ENCODE measurements at places on chromosomes 1 and 21.

DNA sequence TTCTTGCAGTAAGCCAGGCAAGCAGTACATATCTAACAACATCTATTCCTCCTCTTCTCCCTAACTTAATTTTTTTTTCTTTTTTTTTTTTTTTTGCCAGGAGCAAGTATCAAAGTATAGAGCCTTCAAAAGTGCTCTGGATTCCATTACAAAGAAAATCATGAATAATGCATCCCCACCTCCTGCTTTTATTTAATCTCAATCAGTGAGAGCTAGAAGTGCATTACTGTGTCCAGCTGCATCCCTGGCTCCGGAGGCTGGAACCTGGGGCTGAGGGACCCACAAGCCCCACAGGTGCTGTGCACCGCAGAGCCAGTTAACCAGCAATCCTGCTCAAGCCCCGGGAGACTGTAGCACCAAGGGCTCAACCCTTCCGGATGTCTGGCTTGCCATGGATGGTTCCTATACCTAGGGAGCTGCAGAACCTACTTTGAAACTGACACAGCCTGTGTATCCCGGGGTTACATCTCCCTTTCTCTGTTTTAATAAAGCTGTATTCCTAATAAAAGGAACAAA is 455.9 kb upstream of the RUNX1 start:
- DNase-seq: no peak

DNA sequence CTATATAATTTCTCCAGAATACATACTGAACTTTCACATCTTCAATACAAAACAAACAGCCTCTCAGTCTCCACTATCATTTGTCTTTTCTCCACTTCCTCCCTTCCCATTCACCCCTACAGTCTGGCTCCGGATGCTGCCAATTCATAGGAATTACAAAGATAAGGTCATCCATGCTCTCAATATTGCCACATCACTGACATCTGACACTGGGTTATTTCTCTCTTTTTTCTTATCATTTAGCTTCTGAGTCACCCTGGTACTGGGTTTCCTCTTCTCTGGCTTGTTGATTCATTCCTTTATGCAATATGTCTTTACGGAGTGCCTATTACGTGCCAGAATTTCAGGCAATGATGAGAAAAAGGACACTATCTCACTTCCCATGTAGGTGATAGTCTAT is 3.1 kb upstream of the SH3BP5L start:
- DNase-seq: peak; percentile 62

GRCh38 chr1:68045511-68046180 is 4.8 kb downstream of the DIRAS3 start:
- no peak for DNase-seq

DNA sequence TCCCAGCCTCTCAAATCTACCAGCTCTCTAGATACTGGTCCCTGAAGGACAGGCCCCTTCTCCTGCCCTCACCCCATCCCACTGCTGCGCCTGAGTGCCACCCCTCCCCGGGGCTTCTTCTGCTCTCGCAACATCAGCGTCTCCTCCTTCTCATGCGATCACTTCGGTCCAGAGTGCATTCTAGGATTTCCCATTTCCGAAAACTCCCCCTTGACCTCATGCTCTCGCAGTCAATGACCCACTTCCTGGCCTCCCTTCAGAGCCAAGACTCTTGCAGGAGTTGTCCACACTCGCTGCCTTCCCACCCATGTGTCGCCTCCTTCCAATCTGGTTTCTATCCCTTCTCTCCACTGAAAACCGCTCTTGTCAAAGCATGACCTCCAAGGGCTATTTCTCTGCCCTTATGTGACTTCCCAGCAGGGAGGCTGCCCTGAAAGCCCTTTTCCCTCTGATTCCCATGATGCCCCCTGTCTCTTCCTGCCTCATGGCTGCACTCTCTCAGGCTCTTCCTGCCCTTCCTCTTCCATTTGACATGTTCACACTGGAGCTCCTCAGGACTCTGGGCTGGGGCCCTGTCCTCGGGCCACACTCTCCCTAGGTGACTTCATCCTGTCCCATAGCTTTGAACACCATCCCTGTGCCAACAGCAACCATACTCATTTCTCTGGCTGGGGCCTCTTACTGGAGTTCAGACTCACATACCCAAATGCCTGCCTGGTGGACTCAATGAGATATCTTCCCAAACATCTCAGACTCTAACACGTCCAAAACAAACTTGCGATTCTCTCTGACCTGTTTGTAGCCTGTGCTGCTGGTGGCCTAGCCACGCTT is 46.0 kb downstream of the LDLRAD2 start:
- no peak for DNase-seq

GRCh38 chr1:77103486-77103885 is 115.7 kb downstream of the PIGK start:
- DNase-seq: no peak

GRCh38 chr1:235632506-235633401 is 16.8 kb downstream of the GNG4 start:
- peak; percentile 80 for DNase-seq

DNA sequence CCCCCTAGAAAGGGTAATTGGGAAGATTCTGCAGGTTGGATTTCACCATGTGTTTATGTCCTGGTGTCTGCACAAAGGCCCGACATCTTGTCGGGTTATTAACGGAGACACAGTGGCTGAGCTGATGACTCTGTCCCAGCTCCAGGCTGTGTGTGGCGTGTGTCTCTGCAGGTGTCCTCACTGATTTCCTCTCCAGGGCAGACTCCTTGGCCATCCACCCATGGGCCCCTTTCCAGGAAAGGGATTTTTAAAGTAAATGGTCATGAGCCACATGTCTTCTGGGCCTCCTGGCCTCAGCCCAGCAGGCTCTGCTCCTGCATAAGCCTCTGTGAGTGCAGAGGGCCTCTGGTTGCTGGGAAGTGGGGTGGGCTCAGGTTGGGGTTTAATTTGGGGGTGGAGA is 418.7 kb upstream of the VAMP3 start:
- DNase-seq: no peak

GRCh38 chr1:230464671-230465070 is 38.5 kb upstream of the PGBD5 start:
- no peak for DNase-seq

DNA sequence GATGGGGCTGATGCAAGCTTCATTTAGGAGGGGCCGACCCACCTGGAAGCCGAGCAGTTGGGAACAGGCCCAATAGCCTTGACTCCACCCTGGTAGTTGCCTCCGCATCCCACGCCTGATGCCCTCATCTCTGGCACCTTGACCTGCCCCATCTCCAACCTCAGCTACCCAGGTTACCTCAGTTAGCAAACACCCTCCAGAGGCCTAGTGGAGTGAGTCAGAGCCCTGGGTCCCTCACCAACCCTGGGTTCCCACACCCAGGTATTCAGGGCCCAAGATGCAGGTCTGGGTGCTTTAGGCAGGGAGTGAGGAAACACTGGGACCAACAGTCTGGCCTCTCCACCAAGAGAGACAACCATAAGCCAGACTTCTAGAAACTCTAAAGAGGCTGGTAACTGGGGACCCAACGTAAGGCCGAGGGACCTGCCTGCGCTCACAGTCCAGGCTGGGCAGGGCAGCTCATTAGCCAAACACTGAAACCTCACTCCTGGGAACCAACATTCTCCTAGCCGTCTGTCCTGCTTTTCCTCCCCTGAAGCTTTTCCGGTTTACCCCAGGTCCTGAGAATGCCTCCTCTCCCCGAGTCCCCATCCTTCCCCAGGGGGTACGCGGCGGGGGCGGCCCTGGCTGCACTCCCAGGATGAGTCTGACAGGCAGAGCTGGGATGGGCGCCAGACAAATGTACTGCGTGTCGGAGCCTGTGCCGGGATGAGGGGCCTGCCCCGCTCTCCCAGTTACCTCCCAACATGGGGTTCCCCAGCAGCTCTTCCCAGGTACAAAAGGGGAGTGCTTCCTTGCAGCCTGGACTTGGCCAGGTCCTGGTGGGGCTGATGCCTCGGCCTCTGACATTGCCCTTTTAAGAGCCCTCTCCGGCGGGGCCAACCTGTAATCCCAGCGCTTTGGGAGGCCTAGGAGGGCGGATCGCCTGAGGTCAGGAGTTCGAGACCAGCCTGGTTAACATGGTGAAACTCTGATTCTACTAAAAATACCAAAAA is 8.9 kb upstream of the CELSR2 start:
- DNase-seq: peak; percentile 70

- no peak for DNase-seq
These were observed 270.5 kb downstream of the MATN1 start for GRCh38 chr1:30452925-30453324.

GRCh38 chr1:14939527-14940284 is 213.8 kb upstream of the TMEM51 start:
- peak; percentile 65 for DNase-seq

DNA sequence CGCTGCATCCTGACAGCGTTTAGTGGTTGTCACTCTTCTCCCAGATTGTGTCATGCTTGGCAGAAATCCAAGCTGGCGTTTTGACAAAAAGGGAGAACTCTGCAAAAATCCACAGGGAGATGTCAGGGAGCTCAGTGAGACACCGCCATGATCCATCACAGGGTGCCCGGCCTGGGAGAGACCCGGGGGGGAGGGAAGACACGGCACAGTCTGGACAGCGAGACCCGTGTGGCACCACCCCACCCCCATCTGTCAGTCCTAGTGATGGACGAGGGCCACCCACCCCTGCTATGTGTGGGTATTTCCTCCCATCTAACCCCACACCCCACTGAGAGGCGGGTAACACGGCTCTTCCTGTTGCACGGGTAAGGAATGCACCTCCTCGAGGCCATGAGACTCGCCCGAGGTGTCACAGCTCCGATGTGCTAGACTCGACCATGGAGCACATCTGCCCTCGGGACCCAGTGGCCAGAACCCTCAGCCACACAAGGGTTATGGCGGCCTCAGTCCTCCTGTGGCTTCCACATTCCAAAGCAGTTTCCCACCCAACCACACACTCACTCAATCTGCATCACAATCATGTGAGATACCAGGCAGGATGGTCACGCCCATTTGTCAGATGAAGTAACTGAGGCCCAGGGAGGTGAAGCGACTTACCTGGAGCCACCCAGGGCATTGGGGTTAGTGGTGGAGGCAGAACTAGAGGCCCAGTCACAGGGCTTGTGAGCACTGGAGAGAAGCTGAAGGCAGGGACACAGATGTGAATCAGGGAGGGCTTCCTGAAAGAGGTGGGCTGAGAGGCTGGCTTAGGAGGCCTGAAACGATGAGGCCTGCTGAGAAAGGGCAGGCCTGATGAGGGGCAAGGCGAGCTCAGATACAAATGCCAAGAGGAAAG is 688.5 kb downstream of the MATN1 start:
- DNase-seq: peak; percentile 7

GRCh38 chr1:9441451-9442133 is 97.7 kb upstream of the SLC25A33 start:
- DNase-seq: peak; percentile 88

GRCh38 chr1:182280504-182280900 is 111.1 kb downstream of the GLUL start:
- no peak for DNase-seq

GRCh38 chr1:119359730-119360129 is 8.9 kb upstream of the HAO2 start:
- no peak for DNase-seq

GRCh38 chr1:19979494-19979977 is at the start of gene PLA2G2A:
PLA2G2A (minus strand) TSS chr1:19979618; CDS start chr1:19978773, 845 bp downstream.
- no peak for DNase-seq

DNA sequence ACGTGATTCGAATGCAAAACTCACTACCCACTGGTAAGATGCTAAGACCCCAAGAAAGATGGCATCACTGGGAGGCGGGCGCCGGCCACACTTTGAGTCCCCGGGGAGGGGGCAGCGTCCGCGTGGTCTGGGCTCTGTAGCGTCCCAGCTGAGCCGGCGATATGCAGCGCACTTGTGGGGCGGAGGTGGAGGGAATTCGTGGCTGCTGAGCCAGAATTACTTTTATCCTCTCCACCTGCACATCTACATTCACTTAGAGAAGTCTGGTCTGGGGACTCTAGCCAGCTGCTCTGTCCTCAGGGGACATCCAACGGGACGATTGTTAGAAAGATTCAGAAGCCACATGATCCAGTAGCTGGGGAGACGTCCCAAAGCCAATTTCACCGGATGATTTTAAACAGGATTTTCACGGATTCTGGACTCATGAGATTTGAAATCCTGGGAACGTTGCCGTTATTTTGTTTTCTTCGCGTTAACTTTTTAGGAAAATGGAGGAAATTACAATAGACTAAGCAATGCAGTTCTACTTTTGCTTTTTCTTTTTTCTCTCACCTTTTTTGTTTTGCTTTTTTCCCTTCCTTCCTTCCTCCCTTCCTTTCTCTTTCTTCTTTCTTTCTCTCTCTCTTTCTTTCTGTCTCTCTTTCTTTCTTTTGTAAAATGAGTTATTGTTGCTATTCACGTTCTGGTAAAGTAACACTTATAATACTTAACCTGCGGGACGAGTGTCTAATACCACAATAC is 1.3 kb downstream of the JAM2 start:
- peak; percentile 10 for DNase-seq

GRCh38 chr1:115089420-115090185 is at the start of gene TSPAN2:
TSPAN2 (minus strand) TSS chr1:115089503; CDS start chr1:115089432, 71 bp downstream.
- peak; percentile 58 for DNase-seq

- DNase-seq: peak; percentile 93
These were observed 13.3 kb downstream of the MFAP2 start for GRCh38 chr1:16967095-16967575.

GRCh38 chr1:107766533-107766932 is 198.4 kb downstream of the VAV3 start:
- DNase-seq: no peak

DNA sequence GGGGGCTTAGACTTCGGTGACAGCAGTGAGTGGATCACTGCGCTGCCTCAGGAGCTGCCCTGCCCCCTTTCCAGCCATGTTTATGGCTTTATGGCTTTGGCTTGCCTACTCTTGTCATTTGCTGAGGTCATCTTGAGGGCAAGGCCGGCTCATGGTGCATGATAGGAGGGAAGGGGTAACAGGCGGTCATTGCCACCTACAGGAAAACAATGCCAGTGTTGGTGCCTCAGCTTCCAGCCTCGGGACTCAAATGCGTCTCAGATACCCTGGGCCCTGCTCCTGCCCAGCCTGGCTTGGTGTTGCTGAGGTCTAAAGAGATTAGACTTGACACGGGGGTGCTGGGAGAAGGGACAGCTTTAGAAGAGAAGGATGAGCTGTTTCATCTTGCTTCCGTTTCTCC is 14.5 kb downstream of the KDF1 start:
- no peak for DNase-seq

- no peak for DNase-seq
These were observed 59.2 kb downstream of the CD34 start for GRCh38 chr1:207851696-207852095.

- DNase-seq: peak; percentile 58
These were observed 29.3 kb upstream of the NLRP3 start for GRCh38 chr1:247386687-247387086.

DNA sequence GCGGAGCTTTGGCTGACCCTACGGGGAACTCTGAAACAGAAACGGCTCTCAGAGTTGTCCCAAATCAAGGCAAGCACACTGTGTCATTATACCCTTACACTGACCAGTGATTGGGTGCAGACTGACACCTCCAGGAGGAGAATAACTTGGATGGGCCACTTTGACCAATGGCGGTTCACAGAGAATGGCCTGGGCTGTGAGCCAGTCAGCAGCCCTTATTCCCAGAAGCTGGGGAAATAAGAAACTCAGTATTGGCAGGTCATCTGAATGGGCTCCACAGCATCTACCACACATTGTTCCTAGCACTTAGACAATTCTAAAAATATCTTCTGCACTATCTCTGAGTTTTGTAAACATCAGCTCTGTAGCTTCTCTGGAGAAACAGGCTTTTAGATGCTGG is 265.2 kb downstream of the ADGRL2 start:
- DNase-seq: no peak

All from fibroblast of lung (primary cell).